ENCODE measurements at places on chromosomes 4 and X. TPM values are rescaled to one million over a fixed set of nuclear protein-coding genes. Genes with fewer than 3 reads are reported as not detected.
A peak's percentile ranks its signal among the peaks of the same experiment; 100 is the strongest.

DNA sequence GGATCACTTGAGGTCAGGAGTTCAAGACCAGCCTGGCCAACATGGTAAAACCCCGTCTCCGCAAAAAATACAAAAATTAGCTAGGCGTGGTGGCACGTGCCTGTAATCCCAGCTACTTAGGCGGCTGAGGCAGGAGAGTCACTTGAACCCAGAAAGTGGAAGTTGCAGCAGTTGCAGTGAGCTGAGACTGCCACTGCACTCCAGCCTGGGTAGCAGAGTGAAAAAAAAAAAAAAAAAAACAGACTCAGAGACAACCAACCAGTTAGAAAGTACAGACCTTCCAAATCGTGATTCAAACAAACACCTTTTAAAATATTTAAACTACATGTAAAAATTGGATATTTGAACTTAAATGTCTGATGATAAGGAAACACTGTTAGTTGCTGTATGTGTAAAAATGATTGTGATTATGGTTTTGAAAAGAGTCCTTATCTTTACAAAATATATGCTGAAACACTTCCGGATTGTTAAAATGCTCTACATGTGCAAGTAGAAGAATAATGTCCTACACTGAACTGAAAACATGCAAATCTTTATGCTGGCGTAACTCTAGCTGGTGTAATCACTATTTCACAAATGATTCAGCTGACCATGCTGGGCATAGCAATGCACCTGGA is 37.8 kb downstream of the SH3KBP1 start:
- DNase-seq, result no peak

The PPARGC1A gene
- total RNA-seq, result 14.3 TPM

The C4orf51 gene
- total RNA-seq, result not detected

- no peak for DNase-seq
These were observed 38.3 kb upstream of the SPINK2 start for GRCh38 chr4:56859841-56860240.

- DNase-seq, result peak; percentile 20
These were observed at the start of gene FAAH2 for GRCh38 chrX:57286507-57287251. TSS of gene FAAH2 (plus strand) at chrX:57286706. CDS start at chrX:57286826, 120 bp downstream.

GRCh38 chrX:153779891-153780677 is 757 bp upstream of the SRPK3 start:
- no peak for DNase-seq

DNA sequence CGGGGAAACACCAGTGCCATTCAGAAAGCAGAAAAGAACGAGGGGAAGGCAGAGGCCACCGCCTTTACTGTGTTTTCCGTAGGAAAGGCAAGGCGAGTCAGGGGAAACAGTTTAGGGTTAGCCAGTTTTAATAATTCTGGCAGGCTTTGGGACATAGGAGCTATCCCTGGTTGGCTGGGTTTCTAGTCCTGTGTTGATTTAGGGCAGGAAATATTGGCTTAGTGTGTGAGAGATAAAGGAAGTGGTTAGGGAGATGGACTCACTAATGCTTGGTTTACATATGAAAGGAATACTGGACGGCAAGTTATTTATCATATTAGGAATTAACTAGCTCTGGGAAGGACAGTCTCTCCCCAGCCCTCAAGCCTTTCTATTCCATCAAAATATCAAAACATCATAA is 53.1 kb downstream of the SYNPO2 start:
- no peak for DNase-seq

- DNase-seq, result no peak
These were observed 1021.9 kb downstream of the FAM133A start for GRCh38 chrX:94695910-94696309.

The CLDN2 gene
- not detected for total RNA-seq

DNA sequence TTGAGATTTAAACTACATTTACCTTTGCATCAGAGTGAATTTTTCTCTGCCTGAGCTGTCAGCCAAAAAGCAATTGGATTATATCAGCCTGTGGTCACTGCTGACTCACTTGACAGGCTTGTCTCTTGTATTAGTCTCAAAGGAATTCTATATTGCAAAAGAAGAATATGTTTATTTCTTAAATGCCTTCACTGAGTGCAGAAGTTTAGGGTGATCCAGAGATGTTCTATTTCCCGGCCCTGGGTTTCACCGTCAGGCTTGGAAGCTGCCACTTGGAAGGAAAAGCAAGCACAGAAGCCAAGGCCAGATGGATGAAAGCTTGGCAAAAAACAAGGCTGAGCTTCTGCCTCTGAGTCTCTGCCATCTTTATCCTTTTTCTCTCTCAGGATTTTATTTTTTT is 80.9 kb downstream of the FAM114A1 start:
- peak; percentile 77 for DNase-seq

DNA sequence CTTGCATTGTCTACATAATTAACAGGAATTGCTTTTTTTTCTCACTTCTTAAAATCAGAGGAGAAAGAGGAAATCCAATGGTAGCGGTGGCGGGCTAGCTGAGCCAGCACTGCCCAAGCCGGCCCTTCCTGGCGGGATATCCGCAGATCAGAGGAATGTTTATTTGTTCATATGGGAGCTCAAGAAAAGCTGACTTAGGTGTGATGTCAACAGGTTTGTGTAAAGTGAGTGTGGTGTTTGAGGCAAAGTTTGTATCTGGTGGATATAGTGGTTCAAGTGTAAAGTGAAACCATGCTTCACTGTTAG is 466 bp upstream of the SLC39A8 start:
- DNase-seq, result no peak

GRCh38 chrX:89033723-89034122 is 286.7 kb downstream of the CPXCR1 start:
- no peak for DNase-seq

DNA sequence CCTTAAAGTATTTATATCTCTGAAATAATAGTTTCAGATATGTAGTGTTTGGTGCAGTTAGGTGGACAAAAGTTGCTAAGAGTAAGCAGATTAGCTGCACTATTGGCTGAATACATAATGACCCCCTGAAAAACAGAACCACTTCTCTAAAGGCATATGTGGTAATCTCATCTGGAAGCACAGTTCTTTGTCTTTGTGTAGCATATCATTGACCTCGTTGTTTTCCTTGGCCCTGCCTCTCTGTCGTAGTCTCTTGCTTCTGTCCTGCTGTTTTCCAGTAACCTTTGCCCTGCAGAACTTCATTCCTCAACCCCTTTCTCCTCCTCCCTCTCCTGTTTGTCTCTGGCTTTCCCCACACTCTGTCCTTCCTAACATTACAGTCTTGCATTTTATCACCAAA is 41.4 kb downstream of the JADE3 start:
- no peak for DNase-seq

DNA sequence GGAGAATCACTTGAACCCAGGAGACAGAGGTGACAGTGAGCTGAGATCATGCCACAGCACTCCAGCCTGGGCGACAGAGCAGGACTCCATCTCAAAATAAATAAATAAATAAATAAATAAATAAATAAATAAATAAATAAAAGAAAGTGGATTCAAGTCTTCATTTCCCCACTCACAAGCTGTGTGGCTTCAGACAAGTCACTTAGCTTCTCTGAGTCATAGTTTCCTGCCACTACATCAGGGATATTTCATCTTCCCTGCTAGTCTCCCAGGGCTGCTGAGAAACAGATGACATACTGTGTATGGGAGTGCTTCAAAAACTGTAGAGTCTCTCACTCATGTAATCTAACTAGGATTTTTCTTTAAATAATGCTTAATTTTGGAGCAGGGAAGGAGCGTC is 37.2 kb downstream of the TBC1D9 start:
- no peak for DNase-seq

All from cerebellum (tissue), 4 donors.